D721Med (cell line): ENCODE measurements at places on chromosomes 5 and 9.

- DNase-seq: no peak
These were observed 29.8 kb downstream of the CD274 start for GRCh38 chr9:5479994-5480694.

DNA sequence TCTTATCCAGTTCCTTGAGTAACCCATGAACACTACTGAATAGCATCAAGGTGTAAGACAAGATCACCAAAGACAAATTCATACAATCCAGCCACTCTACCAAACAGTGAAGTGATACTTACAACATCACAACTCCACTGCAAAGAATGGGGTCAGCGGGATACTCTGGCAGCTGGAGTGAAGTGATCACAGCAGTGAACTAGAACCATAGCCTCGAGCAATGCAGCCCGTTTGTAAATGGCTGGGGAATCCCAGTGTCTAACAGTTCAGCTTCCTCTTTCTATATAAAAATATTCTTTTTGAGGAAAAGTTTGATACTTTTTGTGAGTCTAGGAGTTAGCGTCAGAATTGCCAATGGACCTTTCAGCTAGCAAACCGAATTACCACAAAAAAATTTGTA, 515.2 kb downstream of the ZNF608 start:
- no peak for DNase-seq

DNA sequence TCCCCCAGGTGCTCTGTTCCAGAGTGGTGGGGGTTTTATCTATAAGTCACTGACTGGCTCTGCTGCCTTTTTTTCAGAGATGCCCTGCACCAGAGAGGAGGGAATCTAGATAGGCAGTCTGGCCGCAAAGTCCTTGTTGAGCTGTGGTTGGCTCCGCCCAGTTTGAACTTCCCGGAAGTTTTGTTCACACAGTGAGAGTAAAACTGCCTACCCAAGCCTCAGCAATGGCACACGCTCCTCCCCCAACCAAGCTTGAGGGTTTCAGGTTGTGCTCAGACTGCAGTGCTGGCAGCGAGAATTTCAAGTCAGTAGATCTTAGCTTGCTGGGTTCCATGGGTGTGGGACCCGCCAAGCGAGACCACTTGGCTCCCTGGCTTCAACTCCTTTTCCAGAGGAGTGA, 1428.6 kb downstream of the MAT2B start:
- DNase-seq: no peak

- DNase-seq: no peak
These were observed 34.1 kb upstream of the EFNA5 start for GRCh38 chr5:107704681-107705401.

DNA sequence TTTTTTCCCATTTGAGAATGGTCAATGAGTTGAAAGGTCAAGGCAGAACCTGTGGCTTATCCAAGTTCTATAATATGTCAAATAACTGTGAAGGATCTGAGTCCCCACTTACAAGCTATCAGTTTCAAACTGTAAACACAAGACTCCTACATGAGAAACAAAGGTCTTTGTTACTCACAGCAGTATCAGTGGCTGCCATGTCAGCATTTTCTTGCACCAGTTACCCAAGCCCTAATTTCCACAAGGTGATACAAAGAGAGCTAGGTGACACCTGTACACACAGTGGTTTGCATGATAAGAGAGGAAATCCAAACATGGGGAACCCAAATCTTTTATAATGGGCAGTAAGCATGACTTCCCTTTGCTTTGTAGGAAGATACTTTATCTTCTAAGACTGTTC, 8.0 kb upstream of the UBQLN1 start:
- no peak for DNase-seq

GRCh38 chr5:161001604-161002003, 149.6 kb upstream of the ATP10B start:
- no peak for DNase-seq

- no peak for DNase-seq
These were observed 136.1 kb downstream of the MARCHF11 start for GRCh38 chr5:16043349-16043965.

GRCh38 chr9:15220658-15221318, 86.2 kb downstream of the TTC39B start:
- DNase-seq: no peak

DNA sequence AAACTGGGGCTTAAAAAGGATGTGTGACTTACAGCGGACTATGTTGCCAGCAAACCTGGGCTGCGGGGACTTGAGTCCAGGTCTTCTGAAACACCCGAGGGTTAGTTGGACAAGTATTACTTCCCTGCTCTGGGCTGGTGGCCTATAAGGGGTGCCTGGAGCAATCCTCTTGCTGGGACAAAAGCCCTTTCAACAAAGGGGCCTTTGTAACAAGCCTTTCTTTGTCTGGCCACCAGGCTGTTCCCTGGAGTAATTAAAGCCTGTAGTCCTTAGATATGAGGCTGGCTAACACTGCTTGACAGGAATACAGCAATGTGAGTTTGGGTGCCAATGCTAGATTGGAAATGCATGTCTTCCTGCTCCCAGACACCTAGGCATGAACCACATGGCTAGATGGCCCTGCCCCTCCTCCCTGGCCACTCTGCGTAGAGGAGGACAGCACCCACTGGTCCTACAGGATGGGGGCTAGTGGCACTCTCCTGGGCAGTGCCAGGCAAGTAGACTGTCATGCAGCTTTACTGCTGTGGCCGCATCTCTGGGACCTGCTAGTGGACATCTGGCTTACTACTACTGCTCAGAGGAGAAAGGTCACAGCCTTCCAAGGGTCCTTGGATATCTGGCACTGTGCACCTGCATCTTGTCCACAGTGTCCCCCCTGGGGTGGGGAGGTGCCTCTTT, 343.1 kb downstream of the ZSWIM6 start:
- DNase-seq: no peak

DNA sequence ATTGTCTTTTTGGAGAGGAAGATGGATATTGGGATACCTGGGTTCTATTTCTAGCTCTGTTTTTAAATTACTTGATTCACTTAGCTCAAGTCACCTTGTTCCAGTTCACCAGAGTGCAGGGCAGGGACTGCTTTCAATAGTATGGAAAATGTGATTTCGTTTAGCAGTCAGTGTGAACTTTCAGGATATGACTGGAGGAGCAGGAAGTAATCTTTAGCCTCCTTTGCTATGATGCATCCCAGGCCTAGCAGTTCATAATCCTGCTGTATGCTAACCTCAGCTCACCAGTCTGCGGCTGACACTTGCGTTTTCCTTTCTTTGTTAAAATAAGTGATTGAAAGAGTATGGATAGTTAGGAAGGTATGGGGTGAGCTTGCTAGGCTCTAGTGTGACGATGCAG, 169.7 kb downstream of the ARHGAP26 start:
- no peak for DNase-seq

- no peak for DNase-seq
These were observed 244.8 kb upstream of the MPDZ start for GRCh38 chr9:13524245-13524644.

- no peak for DNase-seq
These were observed 676 bp downstream of the NOL6 start for GRCh38 chr9:33472881-33473615.

GRCh38 chr5:148268566-148268965, at the start of gene SPINK13:
SPINK13 (plus strand) TSS chr5:148268794; CDS start chr5:148270073, 1,279 bp downstream.
- DNase-seq: no peak

- no peak for DNase-seq
These were observed 171.7 kb downstream of the ZNF608 start for GRCh38 chr5:124574521-124575436.

DNA sequence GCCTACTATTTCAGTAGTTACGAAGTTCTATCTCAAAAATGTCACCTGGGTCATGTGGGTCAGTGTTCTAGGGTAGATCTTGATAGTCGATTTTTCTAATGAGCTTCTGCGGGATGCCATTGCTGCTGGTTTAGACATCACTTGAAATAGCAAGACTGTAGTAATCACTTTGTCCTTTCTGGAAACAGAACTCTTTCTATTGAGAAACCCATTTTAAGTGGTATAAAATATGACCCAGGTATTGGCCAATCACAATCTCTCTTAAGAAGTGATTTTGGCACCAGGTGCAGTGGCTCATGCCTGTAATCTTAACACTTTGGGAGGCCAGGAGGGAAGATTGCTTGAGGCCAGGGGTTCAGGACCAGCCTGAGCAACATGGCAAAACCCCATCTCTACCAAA, 17.6 kb downstream of the ARRDC3 start:
- DNase-seq: no peak

DNA sequence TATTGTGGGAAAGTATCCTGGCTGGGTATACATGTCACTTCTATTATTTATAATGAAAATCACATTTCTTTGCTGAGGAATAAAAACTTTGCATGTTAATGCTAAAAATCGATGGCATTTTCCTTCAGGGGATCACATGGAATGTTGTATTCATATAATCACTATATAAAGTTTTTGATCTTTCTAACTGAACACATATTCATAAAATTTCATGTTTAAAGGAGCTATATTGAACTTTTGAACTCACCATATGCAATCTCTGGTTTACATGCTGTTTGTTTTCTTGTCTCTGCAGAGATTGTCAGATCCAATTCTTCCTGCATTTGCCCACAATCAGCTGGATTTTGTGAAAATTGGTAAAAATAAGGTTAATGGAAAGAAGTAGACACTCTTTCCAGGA, 33.4 kb upstream of the TRAF1 start:
- DNase-seq: no peak

DNA sequence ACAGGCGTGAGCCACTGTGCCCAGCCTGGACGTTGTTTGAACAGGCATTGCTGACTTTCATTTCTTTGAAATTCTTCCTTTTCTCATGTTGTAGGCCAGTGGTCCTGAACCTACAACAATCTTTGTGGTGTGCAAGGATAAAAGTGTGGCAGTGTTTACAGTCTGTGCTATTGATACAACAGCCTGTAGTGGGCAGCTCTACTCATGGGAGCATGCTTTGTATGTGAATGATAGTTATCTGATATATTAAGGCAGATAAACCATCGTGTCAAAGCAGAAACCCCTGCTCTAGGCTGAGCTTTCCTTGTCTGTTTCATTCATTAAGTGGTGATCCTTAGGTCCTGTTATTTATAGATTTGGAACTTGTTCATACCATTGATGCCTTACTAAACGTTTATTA, 42.6 kb downstream of the CSNK1G3 start:
- no peak for DNase-seq
